ENCODE measurements at places on chromosomes 12 and 14. TPM values are rescaled to one million over a fixed set of nuclear protein-coding genes. Genes with fewer than 3 reads are reported as not detected.

DNA sequence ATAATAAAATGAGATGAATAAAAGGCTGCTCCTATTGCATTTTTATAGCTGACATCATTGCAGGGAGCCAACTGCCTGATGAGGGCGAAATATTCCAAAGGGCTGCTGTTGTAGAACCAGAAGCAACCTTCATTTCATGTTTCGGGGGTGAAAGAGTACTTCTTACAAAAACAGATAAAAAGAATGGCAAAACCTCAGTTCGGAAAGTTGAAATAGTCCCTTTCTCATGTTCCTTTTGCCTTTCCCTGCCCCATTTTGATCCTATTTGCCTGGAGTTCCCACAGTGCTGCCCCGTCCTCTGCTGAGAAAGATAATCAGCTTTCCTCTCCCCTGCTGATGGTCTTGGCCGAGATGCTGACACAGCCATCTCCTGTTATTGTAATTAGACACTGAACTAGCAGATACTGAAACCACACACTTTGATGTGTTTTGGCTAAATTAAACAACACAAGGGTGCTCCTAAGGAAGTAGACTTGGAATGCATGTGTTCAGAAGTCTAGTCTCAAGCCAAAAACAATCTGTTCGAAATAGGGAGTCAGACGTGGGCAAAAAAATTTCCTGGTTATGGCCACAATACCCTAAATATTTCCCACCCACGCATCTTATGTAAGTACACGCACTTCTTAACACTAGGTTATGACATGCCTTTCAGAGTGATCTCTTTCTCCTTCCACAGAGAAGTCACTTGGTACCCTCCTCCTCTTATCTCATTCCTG lies 117.2 kb downstream of the PPM1H start:
- H3K27me3 ChIP-seq = no peaks in the 10 kb centered on the region
- peak overlapping the region; percentile 1 for H3K4me3 ChIP-seq
- H3K27ac ChIP-seq = no peak overlapping the region
- no peak for DNase-seq
- H3K36me3 ChIP-seq = no peaks in the 10 kb centered on the region

CCDC38 gene
- not detected for total RNA-seq

STAC3 gene
- total RNA-seq = 5.2 TPM

DNA sequence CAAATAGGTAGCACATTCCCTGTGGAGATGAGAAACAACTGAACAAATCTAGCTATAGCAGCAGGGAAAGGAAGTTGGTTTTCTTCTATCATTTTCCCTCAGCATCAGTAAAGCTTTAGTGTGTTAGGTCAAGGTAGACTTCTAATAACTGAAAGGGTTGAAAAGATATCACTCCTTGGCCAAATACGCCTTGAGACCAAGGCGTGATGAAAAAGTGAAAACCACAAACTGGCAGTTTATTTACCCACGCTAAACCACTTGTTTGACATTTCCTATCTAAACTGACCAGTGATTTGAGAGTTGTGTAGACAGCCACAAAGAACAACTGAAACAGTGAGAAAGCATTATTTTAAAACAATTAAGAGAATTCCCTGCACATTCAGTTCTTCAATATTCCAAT lies 99.6 kb upstream of the SOX5 start:
- no peaks in the 10 kb centered on the region for H3K36me3 ChIP-seq
- no peaks in the 10 kb centered on the region for H3K27me3 ChIP-seq
- H3K4me1 ChIP-seq = no peaks in the 10 kb centered on the region
- H3K27ac ChIP-seq = no peak overlapping the region
- no peak overlapping the region for H3K4me3 ChIP-seq

- H3K36me3 ChIP-seq = no peaks in the 10 kb centered on the region
- DNase-seq = no peak
- H3K4me1 ChIP-seq = peaks cover 4% of the 10 kb centered on the region
- no peak overlapping the region for H3K4me3 ChIP-seq
- no peak overlapping the region for H3K27ac ChIP-seq
Observed at GRCh38 chr12:92261071-92261470, 115.4 kb upstream of the BTG1 start.

GRCh38 chr12:131260954-131261353 lies 307.2 kb downstream of the ADGRD1 start:
- H3K4me1 ChIP-seq = no peaks in the 10 kb centered on the region
- H3K4me3 ChIP-seq = no peak overlapping the region
- no peak for DNase-seq
- H3K27ac ChIP-seq = no peak overlapping the region
- H3K27me3 ChIP-seq = no peaks in the 10 kb centered on the region

DNA sequence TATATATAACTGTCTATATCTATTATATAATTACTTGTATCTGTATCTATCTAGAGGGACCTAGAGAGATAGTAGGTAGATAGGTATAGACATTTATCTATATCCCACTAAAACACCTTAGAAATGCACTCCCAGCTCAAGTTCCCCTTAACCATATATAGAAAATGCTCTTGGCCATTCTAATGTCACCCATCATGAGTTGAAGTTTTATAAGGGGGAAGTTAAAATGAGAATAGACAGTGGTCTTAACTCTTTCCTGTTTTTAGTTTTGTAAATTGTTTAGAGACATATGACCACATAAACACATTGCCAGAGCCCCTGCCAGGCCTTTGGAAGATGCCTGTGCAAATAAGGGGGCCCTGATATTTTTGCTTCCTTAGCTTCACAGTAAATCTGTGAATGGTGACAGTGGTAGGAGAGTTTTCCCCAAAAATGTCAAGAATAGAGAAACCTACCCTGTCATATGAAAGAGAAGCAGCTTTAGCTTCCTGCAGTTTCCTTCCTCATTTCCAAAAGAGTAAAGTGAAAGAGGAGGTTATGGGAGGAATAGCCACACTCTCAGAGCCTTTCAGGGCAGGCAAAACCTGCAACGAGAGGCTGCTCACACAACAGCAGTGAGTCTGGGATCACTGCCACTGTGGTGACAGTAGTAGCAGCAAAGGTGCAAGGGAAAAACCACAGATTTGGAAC lies 45.5 kb downstream of the MGST1 start:
- no peak for DNase-seq
- H3K36me3 ChIP-seq = no peaks in the 10 kb centered on the region
- no peaks in the 10 kb centered on the region for H3K4me1 ChIP-seq
- no peaks in the 10 kb centered on the region for H3K27me3 ChIP-seq
- no peak overlapping the region for H3K4me3 ChIP-seq

DNA sequence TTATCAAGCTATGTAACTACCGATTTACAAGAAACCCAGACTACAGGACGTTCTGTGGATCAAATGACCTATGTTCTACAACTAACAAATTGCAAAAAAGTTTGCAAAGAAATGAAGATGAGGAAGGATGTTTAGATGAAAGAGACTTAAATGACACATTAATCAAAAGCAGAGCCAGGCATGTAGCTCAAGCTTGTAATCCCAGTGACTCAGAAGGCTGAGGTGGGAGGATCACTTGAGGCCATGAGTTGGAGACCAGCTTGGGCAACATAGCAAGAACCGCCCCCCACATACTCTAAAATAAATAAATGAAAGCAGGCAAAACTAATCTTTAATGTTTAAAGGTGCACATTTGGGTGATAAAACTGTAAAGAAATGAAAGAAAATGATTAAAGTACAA lies 331.9 kb downstream of the BTG1 start:
- H3K4me1 ChIP-seq = peaks cover 18% of the 10 kb centered on the region
- no peak overlapping the region for H3K27ac ChIP-seq
- H3K36me3 ChIP-seq = no peaks in the 10 kb centered on the region
- no peak overlapping the region for H3K4me3 ChIP-seq

GRCh38 chr12:68406134-68406576 lies 74.0 kb upstream of the MDM1 start:
- H3K27ac ChIP-seq = peak overlapping the region; percentile 78
- H3K27me3 ChIP-seq = no peaks in the 10 kb centered on the region
- peak; percentile 91 for DNase-seq
- peaks cover 24% of the 10 kb centered on the region for H3K4me1 ChIP-seq
- no peaks in the 10 kb centered on the region for H3K36me3 ChIP-seq

GRCh38 chr14:103319422-103319821 lies 14.6 kb upstream of the EIF5 start:
- no peak overlapping the region for H3K4me3 ChIP-seq
- no peaks in the 10 kb centered on the region for H3K27me3 ChIP-seq
- no peak for DNase-seq
- H3K4me1 ChIP-seq = peaks cover 10% of the 10 kb centered on the region
- no peak overlapping the region for H3K27ac ChIP-seq

- peaks cover under 1% of the 10 kb centered on the region for H3K36me3 ChIP-seq
- H3K4me3 ChIP-seq = no peak overlapping the region
- H3K4me1 ChIP-seq = peaks cover 56% of the 10 kb centered on the region
- no peaks in the 10 kb centered on the region for H3K27me3 ChIP-seq
- DNase-seq = peak; percentile 88
Observed at GRCh38 chr14:105204206-105204930, 23.3 kb upstream of the NUDT14 start.

DNA sequence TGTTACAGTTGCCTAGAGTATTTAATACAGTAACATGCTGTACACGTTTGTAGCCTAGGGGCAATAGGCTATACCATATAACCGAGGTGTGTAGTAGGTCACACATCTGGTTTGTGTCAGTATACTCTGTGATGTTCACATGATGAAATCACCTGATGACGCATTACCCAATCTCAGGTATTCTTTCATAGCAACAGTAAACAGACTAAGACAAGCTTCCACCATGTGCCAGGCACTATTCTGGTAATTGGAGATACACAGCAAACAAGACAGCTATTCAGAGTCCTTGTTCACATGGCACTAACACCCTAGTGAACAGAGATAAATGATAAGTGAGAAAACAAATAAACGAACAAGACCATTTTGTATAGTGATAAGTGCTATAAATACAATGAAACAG lies 3.8 kb upstream of the PDE3A start:
- no peak for DNase-seq
- H3K4me1 ChIP-seq = peaks cover 6% of the 10 kb centered on the region
- H3K36me3 ChIP-seq = no peaks in the 10 kb centered on the region
- no peaks in the 10 kb centered on the region for H3K27me3 ChIP-seq

- H3K4me1 ChIP-seq = peaks cover 7% of the 10 kb centered on the region
- no peaks in the 10 kb centered on the region for H3K36me3 ChIP-seq
- no peak overlapping the region for H3K4me3 ChIP-seq
- H3K27me3 ChIP-seq = no peaks in the 10 kb centered on the region
Observed at GRCh38 chr12:80186727-80187217, 87.4 kb downstream of the OTOGL start.

- no peaks in the 10 kb centered on the region for H3K36me3 ChIP-seq
- no peak overlapping the region for H3K4me3 ChIP-seq
- no peak for DNase-seq
- no peaks in the 10 kb centered on the region for H3K27me3 ChIP-seq
- peaks cover 38% of the 10 kb centered on the region for H3K4me1 ChIP-seq
Observed at GRCh38 chr14:76868454-76869170, 42.4 kb downstream of the LRRC74A start.

- H3K27me3 ChIP-seq = no peaks in the 10 kb centered on the region
- no peaks in the 10 kb centered on the region for H3K4me1 ChIP-seq
- no peak overlapping the region for H3K27ac ChIP-seq
- no peak for DNase-seq
- H3K4me3 ChIP-seq = no peak overlapping the region
Observed at GRCh38 chr14:27863166-27863565, 903.4 kb upstream of the FOXG1 start.

- no peak overlapping the region for H3K4me3 ChIP-seq
- no peaks in the 10 kb centered on the region for H3K27me3 ChIP-seq
- H3K36me3 ChIP-seq = no peaks in the 10 kb centered on the region
Observed at GRCh38 chr14:91098591-91098990, 15.3 kb upstream of the DGLUCY start.

FAR2 gene
- 6.0 TPM for total RNA-seq

DNA sequence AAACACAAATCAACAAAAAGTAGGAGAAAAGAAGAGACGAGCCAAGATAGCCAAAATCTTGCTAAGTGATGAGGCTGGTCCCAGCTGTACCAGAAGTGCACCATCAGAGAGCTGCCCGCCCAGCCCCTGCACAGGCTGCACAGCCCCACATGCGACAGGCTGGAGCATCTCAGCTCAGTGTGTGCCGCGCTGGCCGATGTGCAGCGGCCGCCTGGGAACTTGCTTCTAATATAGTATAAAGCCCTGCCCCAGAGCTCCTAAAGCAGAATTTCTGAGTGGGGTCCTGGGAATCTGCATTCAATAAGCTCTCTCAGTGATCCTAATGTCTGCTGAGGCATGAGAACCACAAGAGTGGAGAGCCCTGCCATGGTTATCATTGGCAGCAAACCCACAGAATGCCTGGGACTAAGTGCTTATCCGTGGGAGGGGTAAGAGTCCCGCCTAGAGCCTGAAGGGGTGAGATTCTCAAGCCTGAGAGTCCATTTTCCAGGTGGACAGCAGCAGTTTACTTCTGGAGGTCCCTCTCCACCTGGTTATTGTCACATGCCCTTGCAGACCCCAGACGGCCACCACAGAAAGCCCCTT lies 171.6 kb downstream of the DPF3 start:
- DNase-seq = no peak
- H3K36me3 ChIP-seq = no peaks in the 10 kb centered on the region
- H3K27ac ChIP-seq = no peak overlapping the region

DNA sequence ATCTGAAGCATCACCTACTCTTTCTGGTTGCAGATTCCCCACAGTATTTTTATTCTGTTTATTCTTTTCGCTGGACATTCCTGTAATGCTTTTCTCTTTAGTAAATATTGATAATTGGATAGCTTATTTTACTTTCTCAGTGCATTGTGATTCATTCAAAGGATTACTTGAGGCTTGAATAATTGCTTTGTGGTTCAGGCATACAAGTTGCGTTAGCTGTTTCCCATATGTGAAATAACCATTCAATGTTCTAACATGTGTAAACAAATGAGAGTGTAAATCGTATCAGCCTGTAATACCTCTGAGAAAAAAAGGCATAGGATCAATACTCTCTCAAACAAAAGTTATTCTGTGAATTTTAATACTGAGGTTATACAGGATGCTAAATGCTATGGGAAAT lies 1004.2 kb upstream of the SEL1L start:
- H3K27me3 ChIP-seq = no peaks in the 10 kb centered on the region
- no peak overlapping the region for H3K4me3 ChIP-seq
- no peaks in the 10 kb centered on the region for H3K36me3 ChIP-seq

ANAPC5 gene
- 68.1 TPM for total RNA-seq

DNA sequence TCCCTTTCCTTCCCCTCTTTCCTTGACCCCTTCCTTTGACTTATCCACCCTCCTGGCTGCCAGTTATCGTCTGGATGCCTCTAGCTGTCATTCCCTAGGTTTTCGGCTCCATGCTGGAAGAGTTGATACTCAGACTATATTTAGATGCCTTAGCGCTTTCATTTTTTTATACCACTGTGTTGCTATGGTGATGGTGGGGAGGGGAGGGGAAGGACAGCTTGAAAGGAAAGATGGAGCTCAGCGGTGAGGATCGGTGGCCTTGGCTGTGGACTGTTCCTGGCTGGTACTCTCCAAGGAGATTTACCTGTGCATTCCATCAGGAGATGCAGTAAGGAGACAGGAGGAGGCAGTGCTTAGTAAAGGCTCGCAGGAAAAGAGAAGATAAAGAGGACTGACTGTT lies 108.7 kb downstream of the SLC8A3 start:
- H3K27me3 ChIP-seq = no peaks in the 10 kb centered on the region
- no peaks in the 10 kb centered on the region for H3K36me3 ChIP-seq
- H3K4me3 ChIP-seq = no peak overlapping the region
- no peaks in the 10 kb centered on the region for H3K4me1 ChIP-seq
- DNase-seq = no peak
- H3K27ac ChIP-seq = no peak overlapping the region

- H3K36me3 ChIP-seq = no peaks in the 10 kb centered on the region
- H3K27ac ChIP-seq = no peak overlapping the region
- H3K4me1 ChIP-seq = peaks cover 10% of the 10 kb centered on the region
- no peak overlapping the region for H3K4me3 ChIP-seq
Observed at GRCh38 chr12:3747543-3747942, 5.4 kb downstream of the CRACR2A start.

- peaks cover 73% of the 10 kb centered on the region for H3K4me1 ChIP-seq
- peak; percentile 83 for DNase-seq
- peaks cover 3% of the 10 kb centered on the region for H3K36me3 ChIP-seq
- peak overlapping the region; percentile 93 for H3K27ac ChIP-seq
Observed at GRCh38 chr12:124517260-124518050, 50.0 kb downstream of the NCOR2 start.

GRCh38 chr14:69398818-69399210 lies 322 bp downstream of the SLC39A9 start:
- H3K36me3 ChIP-seq = peaks cover 23% of the 10 kb centered on the region
- peak overlapping the region; percentile 91 for H3K27ac ChIP-seq
- peaks cover 49% of the 10 kb centered on the region for H3K4me1 ChIP-seq
- peak overlapping the region; percentile 77 for H3K4me3 ChIP-seq

Measured in upper lobe of left lung (tissue), 6 donors.